SJSA1 (cell line): ENCODE measurements at places on chromosomes 3 and 15.

- DNase-seq, result no peak
These were observed 209.7 kb downstream of the MINAR1 start for GRCh38 chr15:79641841-79642240.

DNA sequence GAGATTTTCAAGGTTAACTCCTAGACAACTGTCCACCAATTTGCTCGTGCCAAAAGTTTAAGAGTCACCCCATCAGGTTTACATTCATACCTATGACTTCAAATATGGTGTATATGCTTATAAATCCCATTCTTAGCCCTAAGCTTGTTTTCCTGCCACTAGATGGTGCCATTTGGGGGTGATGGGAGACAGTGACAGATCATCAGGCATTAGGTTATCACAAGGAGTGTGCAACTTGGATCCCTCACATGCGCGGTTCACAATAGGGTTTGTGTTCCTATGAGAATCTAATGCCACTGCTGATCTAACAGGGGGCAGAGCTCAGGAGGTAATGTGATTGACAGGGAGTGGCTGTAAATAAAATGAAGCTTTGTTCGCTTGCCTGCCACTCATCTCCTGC is 182.7 kb downstream of the CNTN6 start:
- no peak for DNase-seq

- DNase-seq, result no peak
These were observed 36.4 kb downstream of the RFTN1 start for GRCh38 chr3:16477056-16477455.

DNA sequence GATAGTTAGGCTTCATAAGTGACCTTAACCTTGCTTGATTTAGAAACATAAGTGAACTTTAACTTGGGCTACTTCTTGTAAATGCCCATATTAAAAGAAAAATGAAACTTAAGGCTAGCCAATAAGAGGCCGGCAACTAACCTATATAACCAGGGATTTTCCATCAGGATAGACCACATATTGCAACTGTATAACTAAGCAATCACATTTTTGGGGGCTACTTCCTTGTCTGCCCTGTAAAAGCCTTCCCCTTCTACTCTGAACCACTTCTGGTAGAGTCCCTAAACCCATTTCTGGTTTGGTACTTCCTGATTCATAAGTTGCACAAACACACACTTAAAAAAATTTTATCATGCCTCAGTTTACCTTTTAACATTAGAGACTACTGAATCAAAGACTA is 150.9 kb upstream of the UBE2E2 start:
- DNase-seq, result no peak

GRCh38 chr3:57421336-57421735 is 122.8 kb downstream of the DNAH12 start:
- no peak for DNase-seq

GRCh38 chr3:38397320-38397719 is 50.7 kb downstream of the XYLB start:
- no peak for DNase-seq

DNA sequence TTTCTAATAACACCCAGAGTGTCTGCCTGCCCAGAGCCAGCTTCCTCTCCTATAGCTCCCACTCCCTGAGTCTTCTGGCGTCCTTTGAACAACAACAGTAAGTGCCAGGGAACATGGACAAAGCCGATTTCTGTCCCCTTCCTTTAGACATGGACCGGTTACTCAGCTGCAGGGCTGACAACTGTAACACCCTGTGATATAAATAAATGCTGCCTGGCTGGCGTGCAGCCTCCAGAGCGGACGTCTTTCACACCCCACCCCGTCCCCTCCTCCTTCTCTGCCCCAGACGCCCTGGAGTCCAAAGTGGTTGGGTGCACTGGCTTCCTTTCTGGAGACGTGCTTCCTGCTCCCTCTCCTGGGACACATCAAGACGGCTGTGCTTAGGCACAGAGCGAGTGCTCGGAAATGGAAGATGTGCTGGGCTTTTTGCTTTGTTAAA is 281.9 kb upstream of the LRRFIP2 start:
- DNase-seq, result no peak

DNA sequence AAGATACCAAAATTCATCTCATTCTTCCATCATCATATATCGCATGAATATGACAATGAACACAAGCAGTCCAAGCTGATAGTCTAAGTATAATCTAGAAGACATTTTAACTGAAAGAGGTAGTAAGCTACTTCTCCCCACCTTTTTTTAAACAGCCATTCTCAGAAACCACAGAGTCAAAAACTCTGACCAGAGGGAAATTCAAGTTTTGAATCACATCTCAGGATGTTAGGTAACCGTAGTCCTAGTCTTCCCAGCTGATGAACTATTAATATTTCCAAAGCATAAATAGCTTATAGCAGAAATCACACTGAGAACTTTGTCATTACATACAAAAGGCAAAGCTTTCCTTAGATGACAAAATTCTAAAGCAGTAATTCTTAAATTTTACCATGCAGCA is 25.8 kb downstream of the NPTN start:
- DNase-seq, result no peak

- no peak for DNase-seq
These were observed 213.7 kb upstream of the P2RY1 start for GRCh38 chr3:152621006-152621868.

DNA sequence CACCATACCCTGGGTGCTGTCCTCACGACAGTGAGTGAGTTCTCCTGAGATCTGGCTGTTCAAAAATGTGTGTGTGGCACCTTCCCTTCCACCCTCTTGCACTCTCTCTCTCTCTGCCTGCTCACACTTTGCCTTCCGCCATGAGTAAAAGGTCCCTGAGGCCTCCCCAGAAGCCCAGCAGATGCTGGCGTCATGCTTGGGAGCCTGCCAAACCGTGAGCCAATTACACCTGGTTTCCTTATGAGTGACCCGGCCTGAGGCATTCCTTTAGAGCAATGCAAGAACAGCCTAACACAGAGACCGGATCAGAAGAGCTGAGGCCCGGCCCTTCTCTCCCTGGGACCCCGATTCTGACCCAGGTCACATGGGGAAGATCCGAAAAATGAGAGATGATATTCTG is 15.4 kb downstream of the TMEM44 start:
- DNase-seq, result no peak

- no peak for DNase-seq
These were observed 35.5 kb downstream of the C3orf80 start for GRCh38 chr3:160260587-160261270.

DNA sequence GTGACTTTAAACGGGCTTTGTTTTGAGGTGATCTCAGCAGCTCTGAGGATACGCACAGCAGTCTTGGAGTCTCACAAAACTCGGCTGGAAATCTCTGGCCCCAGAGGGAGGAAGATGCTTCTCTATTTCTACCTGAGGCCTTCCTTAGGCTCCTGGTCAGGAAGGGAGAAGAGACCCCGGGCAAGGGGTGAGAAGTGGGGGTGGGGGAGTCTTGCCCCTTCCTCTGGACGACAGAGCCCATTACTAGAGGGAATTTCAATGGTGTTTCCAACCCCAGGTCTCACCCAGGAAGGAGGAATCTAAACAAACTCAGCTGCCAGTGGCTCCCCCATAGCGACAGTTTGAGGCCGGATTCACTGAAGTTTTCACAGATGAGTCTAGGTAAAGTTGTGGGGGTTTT is 37.4 kb upstream of the PCSK6 start:
- no peak for DNase-seq

GRCh38 chr15:68204776-68205557 is at the start of gene CALML4:
Gene CALML4 (minus strand): TSS chr15:68205332. CDS start chr15:68205247, 85 bp downstream.
- DNase-seq, result no peak

- no peak for DNase-seq
These were observed 431.8 kb upstream of the CCDC54 start for GRCh38 chr3:106945435-106945834.

DNA sequence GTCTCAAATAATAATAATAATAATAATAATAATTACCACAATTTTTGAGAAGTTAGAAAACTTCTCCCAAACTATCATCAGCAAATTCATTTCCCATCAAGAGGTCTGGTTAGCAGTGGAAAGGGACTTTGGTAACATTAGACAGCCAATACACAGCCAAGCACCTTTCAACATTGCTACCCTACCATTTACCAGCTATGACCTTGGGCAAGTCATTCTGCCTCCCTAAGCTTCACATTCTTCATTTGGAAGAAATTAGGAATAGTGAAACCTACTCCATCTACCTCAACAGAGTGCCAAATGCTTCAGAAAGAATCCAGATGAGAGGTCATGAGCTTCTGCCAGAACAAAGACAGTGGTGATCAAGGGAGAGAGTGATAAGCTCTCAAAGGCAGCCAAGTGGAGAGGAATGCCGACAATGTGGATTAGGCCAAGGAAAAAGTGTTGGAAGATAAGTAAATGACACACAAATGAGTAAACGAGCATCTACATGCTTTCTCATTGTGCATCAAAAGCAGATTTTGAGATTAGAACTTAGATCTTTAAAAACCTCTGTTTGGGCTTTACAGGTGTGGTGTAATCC is 42.9 kb upstream of the LPP start:
- no peak for DNase-seq

- DNase-seq, result no peak
These were observed 33.3 kb downstream of the SETD5 start for GRCh38 chr3:9430733-9431132.

GRCh38 chr3:20564966-20565365 is 379.0 kb upstream of the SGO1 start:
- DNase-seq, result no peak

- no peak for DNase-seq
These were observed 106.4 kb downstream of the FBLN2 start for GRCh38 chr3:13655061-13655913.

- DNase-seq, result no peak
These were observed 5.0 kb downstream of the RPLP1 start for GRCh38 chr15:69457304-69458280.

- no peak for DNase-seq
These were observed 2.8 kb downstream of the SQOR start for GRCh38 chr15:45637552-45638033.

GRCh38 chr3:145190761-145191160 is 970.2 kb downstream of the PLOD2 start:
- no peak for DNase-seq

GRCh38 chr15:38879909-38880471 is 315.4 kb upstream of the RASGRP1 start:
- no peak for DNase-seq

DNA sequence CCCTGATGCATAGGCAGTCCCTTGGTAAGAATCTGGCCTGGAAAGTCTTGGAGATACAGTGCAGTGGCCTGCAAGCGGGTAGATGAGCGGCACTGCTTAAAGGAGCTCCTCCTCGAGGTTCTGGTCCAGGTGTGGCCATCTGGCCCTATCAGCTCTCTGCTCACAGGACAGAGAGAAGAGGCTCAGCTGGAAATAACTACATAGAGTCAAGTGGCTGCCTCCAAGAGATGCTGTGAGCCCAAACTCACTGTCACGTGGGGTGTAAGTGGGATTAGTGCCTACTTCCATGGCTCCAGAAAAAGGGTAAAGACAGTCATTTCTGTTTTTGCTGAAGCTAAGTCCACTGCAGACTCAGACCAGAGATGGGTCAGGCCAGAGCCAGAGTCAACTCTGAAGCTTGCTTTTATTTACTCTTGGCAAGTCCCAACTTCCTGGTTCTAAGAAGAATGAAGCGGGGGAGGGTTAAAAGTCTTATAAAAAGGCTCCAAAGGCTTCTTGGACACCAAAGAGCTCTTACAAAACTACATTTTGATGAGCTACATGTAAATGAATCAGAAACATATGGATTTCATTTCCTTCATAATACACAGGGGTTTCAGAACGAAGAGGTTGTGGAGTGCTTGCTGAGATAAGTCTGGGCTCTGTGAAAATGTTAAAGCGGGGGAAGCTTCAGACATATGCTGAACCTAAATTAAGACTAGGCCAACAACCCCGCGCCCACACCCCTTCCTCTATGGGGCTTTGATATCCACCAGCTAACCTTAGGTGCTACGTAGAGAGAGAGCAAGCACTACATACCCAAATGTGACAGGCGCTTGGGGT is 77.1 kb downstream of the PDZRN3 start:
- no peak for DNase-seq

DNA sequence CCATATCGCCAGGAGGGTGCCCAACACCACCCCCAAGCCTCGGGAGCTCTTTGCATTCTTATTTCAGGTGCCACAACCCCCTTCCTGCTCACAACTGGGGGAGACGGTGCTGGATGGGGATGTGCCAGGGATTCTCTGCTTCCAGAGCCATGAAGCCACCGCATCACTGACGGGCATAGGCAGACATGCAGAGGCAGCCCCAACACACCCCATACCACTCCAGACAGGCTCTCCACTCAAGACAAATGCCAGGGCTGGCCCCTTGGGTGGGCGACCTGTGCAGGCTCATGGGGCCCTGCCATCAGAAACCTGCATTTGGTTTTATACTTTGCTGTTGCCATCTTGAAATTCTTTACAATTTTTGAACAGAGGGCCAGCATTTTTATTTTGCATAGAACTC is 27.0 kb upstream of the TRPM1 start:
- no peak for DNase-seq

DNA sequence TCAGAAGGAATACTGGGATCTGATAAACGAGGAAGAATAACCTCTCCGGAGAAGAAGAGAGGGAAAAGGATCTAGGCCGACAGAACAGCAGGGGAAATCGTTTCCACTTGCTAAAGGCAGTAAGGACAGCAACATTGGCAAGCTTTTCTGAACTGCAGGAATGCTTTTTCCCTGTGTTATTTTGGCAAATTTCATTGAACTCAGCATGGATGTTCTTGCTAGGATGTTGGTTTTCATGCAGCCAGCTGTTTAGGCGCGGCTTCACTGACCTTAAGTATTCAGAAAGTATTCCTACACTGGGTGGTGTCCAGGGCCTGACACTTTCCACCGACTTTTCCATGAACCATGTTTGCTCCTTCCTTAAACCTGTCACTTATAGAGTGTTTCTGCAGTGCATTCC is 489.7 kb downstream of the CNTN3 start:
- DNase-seq, result no peak

- no peak for DNase-seq
These were observed 42.7 kb downstream of the C2CD4A start for GRCh38 chr15:62109437-62109836.

- no peak for DNase-seq
These were observed 1.8 kb upstream of the SH2D7 start for GRCh38 chr15:78090422-78091063.

DNA sequence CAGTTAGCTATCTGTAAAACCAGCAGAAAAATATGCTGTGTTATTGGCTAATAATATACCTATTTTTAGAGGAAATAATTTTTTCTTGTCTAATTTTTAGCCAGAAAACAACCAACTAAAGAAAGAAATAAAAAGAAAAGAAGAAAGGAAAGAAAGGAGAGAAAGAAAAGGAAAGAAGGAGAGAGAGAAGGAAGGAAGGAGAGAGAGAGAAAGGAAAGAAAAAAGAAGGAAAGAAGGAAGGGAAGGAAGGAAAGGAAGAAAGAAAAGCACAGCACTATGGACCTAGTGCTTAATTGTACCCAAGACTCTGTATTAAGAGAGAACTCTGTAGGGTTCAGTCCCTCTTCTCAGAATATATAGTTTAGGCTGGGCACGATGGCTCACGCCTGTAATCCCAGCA is 3.3 kb upstream of the PAQR9 start:
- no peak for DNase-seq

GRCh38 chr15:42289166-42289565 is 15.9 kb upstream of the TMEM87A start:
- DNase-seq, result no peak

GRCh38 chr3:23442598-23443383 is 239.7 kb downstream of the UBE2E2 start:
- no peak for DNase-seq
